NCI-H345 (cell line): ENCODE measurements at places on chromosomes 2 and 18.
A peak's percentile ranks its signal among the peaks of the same experiment; 100 is the strongest.

DNA sequence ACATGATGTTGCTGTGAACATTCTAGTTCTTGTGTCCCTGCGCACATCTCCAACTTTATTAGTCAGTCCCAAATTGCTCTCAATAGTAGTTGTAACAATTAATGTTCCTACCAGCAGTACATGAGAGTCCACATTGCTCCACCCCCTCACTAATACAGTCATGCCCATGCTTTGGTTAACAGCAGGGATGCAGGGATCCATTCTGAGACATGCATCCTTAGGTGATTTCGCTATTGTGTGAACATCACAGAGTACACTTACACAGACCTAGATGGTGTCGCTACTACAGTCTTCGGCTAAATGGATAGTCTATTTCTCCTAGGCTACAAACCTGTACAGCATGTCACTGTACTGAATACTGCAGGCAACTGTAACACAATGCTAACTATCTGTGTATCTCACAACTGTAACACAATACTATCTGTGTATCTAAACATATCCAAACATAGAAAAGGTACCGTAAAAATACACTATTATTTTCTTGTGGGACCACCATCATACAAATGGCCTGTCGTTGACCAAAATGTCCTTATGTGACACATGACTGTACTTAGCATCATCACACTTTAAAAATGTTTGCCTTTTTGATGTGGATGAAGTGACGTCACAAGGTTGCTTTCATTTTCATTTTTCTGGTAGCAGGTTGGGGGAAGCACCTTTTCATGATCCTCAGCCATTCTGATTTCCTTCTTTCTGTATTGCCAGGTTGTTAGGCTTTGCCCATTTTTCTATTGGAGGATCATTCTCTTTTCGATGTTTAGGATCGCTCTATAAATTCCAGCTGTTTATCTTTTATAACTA, 82.9 kb upstream of the RNF152 start:
- DNase-seq: no peak

DNA sequence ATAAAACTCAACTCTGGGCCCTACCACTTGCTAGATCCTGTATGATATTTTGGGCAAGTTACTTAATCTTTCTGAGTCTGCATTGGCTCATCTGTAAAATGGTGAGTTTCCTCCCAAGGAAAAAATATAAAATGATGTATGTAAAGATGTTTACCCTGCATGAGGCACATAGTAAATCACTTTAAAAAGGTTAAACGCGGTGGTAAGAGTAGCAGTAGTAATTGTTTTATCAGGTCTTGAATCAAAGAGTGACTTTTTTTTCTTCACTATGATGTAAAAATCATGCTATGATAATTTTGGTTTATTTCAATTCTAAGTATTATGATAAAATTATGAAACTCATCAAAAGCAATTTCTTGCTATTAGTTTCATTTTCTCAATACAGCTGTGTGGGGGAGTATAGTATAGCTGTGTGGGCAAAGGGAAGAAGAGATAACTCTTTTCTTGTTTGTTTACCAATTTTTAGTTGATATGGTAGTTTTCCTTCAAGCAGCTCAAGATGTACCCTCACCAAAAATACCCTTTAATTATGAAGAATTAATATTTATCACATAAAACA, 10.7 kb downstream of the ARHGAP15 start:
- DNase-seq: no peak

DNA sequence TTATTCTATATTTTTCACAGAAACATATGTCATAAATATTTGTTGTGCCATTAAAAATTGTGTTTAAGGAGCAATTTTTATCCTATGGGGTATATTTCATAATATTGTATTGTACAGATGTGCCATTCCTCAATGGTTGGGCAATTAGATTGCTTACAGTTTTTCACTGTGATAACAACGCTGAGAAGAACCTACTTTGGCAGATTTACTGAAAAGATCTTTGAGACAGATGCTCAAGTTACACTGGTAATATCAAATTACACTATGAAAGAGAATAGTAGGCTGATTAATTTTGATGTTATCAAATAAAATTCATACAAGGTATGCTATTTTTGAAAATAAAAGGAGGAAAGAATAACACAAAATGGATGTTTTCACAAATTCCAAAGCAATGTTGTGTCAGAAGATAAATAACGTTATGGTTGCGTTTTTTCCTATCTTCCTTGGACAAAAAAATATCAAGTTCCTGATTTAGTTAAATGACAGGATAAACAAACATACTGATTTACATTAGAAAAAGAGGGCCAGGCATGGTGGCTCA, 335.1 kb upstream of the ZNF521 start:
- DNase-seq: no peak

DNA sequence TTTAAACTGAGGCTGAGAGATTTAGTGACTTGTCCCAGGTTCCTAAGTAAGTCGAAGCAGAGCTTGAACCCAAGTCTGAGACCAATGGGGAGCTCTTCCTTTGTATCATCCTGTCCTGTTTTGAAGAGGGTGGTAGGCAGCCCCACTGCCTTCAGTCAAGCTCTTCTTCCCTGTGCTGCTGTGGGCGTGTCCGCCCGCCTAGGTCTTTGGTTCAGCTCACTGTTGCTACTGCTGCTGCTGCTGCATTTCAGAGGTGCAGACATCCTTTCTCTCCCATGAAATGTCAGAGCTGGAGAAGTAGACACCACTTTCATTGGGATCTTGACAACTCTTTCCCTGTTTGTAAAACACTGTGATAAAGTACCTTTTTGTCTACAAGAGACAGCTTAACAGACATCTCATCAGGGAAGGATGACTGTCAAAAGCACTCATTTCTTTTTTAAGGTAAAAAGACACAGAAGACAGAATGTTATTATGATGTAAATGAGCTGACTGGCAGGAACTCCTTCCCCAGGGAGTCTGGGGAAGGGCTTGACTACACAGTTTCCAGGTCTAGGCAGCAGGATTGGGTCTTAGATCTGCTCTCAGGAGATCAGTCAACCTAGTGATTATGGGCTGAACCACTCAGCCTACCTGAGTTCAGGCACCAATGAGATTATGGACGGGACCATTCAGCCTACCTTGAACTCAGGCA, 91.7 kb upstream of the TRIB2 start:
- DNase-seq: no peak

DNA sequence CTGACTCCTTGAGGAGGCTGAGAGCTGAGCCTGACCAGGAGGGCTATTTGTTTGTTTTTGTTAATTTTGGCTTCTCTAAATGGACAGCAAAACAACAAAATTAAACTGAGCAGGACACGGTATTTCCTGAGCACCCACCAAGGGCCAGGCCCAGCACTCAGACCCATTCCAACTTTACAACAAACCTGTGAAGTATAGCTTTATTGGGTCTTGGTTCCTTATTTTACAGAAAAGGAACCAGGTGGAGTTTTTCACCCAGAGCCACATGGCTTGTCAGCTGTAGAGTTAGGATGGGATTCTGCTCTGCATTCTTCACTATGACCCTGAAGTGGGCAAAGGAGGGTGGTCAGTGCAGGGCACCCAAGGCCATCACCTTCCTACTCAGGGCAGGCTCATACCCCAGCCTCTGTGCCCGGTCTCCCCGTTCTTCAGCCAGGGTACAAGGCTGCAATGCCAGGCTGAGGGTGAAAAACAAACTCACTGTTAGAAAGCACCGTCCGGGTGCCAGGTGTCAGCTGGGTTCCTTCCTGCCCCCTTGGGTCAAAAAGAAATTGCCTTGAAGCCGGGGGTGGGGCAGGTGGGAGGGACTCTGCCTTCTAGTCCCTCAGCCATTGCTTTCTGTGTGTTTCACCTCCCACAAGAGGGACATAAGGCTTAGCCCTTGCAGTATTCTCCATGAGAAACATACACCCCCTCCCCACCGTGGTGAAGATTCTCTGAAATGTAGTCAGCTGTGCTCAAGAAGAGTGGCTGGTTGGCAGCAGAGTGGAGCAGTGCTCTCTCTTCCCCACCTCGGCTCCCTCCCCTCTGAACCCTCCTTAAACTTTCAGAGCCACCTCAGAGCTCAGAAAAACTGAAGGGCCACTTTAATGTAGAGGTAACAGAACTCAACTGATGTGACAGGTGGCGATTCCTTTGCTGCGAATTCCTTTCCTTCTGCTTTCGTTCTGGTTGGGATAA, 2.2 kb downstream of the PSD4 start:
- DNase-seq: no peak

- DNase-seq: no peak
Observed at GRCh38 chr2:75320898-75321598, 121.7 kb upstream of the TACR1 start.

DNA sequence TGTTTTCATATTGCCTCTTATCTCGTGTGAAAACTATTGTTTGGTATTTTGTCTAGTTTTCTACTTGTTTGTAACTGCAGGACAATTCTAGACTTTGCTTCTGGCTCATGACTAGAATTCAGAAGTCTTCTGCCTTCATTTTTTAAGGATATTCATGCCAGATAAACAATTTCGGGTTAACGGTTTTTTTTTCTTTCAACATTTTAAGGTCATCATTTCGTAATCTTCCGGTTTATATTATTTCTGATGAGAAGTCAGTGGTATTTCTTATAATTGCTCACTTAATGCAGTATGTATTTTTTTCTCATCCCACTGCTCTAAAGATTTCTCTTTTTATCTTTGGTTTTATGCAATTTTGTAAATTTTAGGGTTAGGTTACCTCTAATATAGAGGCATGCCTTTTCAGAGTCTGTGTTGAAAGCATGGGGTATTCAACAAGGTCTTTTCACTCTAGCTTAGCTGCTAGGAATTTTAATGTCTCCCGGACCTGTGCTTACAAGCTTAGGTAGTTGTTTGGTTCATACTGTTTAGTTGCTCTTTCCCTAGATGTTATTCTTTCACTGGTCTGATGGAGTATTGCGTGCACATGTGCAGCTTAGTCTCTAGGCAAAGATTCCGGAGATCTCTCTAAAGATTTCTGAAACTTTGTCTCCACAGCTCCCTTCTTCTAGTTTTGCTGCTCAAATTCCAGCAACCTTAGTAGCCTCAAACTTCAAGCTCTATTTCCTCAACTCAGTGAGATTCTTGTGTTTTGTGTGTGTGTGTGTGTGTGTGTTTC, 198.1 kb downstream of the MCFD2 start:
- DNase-seq: no peak

DNA sequence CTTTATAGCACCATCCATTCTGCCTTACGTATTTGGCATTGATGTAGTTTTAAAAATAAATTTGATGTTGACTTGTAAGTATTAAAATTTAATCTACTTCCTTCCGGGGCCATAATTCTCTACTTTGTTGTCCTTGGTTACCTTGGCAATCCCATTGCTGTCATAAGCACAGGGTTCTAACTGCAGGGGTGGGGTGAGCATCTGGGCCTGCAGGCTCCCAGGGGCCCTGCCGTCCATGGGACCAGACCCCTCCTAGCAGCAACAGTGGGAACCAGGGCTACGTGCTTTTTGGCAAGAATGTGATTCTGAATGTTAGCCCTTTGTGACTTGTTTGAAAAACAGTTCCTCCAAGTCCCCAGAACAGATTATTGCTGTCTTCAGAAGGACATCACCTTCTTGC, 4.9 kb downstream of the ASAP2 start:
- no peak for DNase-seq

DNA sequence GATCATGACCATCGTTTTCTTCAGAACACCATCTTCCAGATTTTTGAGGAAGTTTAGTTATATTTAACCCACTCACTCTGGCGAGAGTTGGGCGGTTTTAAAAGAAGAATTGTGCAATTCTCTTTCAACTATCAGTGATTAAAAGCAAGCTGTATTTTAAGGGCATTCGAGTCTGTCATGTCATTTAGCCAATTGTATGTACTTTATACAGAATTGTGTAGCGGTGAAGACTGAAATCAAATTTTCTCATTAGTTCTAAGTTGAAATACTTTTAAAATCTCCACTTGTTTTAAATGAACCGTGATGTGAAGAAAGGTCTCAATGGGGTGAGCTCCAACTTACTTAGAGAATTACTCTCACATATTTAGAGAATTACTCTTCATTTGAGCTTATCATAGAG, 214.6 kb upstream of the DTNA start:
- no peak for DNase-seq

DNA sequence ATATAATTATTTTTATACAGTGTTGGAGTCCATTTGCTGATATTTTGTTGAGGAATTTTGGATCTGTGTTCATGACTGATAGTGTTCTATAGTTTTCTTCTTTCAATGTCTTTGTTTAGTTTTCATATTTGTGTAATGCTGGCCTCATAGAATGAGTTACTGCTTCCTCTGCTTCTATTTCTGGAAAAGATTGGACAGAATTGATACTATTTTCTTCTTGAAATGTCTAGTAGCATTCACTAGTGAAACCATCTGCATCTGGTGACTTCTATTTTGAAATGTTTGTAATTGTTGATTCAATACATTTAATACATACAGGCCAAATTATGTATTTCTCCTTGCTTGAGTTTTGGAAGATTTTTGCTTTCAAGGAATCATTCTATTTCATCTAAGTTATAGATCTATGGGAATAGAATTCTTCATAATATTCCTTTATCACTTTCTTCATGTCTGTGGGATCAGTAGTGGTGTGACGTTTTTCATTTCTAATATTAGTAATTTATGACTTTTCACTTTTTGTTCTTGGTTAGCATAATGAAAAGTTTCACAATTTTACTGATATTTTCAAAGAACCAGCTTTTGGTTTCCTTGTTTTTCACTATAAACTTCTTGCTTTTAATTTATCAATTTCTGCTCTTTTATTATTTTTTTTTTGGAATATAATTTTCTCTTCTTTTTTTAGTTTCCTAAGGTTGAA, 509.9 kb upstream of the VRK2 start:
- DNase-seq: no peak

GRCh38 chr18:78978349-78979055, 1.1 kb upstream of the SALL3 start:
- DNase-seq: no peak

GRCh38 chr2:25814681-25815080, 63.6 kb downstream of the ASXL2 start:
- DNase-seq: no peak

- peak; percentile 64 for DNase-seq
Observed at GRCh38 chr2:121873864-121874263, 118.4 kb downstream of the TSN start.

DNA sequence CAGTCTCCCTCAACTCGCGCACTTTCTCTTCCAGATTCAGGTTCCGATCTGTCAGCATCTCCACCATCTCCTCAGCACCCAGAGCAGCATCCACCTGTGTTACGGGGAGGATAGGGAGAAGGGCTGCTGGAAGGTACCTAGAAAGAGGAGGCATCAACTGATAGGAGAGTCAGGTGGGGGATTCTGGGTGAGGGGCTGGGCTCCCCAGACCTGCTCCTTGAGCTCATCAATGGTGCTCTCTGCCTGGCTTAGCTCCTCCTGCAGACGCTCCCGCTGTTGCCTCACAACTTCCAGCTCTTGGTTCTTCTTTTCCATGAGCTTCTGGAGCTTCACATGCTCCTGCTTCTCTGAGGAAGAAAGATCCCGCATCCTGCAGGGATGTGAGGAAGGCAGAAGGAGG, 10.1 kb downstream of the DCTN1 start:
- no peak for DNase-seq
